H4 (cell line): ENCODE measurements at places on chromosomes 12 and 14.

DNA sequence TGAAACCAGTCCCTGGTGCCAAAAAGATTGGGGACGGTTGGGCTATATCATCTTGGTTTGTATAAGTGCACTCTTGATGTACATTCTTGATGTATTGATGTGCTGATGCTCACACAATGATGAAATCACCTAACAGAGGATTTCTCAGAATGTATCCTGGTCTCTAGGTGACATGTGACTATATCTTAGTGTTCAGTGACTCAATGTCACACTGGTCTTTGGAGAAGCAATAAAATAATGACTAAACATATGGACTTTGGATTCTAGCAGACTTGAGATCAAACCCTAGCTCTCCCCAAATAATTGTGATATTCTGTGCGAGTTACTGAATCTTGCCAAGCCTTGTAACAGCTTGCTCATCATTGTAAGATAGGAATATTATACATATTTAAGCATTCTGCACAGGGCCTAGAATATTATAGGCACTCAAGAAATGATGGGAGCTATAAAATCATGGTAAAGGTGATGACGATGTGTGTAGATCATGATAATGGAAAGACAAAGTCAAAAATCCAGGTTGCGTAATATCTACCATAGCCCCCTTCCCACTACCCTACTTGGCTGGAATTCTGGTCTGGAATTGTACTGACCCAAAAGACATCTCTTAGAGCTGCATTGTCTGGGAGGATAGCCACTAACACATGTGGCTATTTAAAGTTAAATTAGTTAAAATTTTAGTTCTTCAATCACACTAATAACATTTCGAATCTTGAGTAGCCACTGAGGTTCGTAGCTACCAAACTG lies 117.6 kb upstream of the PWP1 start:
- no peak for DNase-seq

DNA sequence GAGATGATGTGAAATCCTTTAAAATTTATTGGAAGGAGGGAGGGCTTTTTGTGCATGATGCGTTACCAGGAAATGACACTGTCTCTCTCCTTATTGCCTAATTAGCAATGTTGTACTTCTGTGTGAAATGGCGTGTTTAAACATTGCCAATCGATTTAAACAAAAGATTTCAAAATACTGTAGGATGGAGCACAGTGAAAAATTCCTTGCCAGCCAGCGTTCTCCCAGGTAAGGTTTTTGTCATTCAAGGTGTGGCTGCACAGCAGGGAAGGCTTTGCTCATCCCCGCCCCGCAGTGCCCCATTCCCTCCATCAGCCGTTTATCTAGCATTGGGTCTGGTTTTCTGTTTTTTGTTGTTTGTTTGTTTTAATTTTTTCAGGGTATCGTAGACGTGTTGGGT lies 137.3 kb downstream of the CACNA1C start:
- no peak for DNase-seq

GRCh38 chr14:58815161-58815701 lies 177.5 kb downstream of the DACT1 start:
- DNase-seq, result no peak

- no peak for DNase-seq
These were observed 171.2 kb upstream of the CDKN3 start for GRCh38 chr14:54225457-54226060.

DNA sequence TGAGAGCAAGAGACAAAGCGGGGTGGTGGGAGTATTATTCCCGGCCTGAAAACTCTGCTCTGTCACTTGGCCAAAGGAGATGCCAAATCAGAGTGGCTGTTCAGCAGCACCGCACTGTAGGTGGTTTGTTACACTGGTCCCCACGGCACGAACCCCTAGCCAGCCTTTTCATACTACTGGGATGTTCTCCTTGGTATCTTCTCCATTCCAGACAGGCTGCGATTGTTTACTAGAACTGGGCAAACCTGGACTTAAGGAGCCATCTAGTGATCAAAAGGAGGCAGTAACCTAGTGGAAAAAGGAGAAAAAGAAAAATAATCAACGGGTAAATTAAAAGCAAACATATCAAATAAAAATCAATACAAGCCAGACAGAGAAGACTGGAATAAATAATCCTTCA lies 58.9 kb upstream of the TMTC2 start:
- DNase-seq, result peak; percentile 29

GRCh38 chr14:101979666-101980065 lies 15.3 kb downstream of the DYNC1H1 start:
- DNase-seq, result no peak

GRCh38 chr12:19299765-19300164 lies 139.5 kb upstream of the AEBP2 start:
- DNase-seq, result peak; percentile 18

GRCh38 chr14:48616931-48617330 lies 941.5 kb upstream of the MDGA2 start:
- DNase-seq, result no peak

DNA sequence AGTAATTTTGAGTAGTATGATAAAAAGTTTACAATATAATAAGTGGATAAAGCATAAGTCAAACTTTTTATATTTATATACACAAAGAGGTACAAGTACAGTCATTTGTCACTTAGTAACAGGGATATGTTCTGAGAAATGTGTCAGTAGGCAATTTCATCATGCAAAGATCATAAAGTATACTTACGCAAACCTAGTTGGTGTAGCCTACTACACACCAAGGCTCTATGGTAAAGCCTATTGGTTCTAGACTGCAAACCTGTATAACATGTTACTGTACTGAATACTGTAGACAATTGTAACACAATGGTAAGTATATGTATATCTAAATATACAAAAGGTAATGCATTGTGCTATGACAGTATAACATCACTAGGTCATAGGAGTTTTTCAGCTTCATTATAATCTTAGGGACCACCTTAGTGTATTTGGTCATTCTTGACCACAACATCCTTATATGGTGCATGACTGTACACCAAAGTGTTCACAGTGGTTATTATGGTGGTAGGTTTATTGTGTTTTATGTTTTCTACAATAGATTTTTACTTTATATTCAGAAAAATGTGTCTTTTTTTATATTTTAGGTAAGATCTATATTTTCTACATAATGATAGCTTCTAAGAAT lies 14.9 kb upstream of the SCFD1 start:
- DNase-seq, result no peak

- peak; percentile 66 for DNase-seq
These were observed 240.7 kb upstream of the PLEKHG7 start for GRCh38 chr12:92462049-92462448.

DNA sequence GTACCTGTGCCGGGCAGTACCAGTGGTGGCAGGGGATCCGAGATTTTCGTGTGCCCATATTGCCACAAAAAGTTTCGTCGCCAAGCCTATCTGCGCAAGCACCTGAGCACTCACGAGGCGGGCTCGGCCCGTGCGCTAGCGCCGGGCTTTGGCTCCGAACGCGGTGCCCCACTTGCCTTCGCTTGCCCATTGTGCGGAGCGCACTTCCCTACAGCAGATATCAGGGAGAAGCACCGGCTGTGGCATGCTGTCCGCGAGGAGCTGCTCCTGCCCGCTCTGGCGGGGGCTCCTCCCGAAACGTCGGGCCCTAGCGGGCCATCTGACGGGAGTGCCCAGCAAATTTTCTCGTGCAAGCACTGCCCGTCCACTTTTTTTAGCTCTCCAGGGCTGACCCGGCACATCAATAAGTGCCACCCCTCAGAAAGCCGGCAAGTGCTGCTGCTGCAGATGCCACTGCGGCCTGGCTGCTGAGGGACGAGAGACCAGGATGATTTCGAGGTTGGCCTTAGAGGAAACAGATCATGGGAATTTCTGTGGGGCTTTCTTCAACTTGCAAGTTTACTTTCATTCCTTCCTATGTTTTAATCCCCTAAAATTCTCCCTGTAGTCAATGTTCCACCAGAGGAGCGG lies 1.6 kb downstream of the INSM2 start:
- DNase-seq, result no peak

DNA sequence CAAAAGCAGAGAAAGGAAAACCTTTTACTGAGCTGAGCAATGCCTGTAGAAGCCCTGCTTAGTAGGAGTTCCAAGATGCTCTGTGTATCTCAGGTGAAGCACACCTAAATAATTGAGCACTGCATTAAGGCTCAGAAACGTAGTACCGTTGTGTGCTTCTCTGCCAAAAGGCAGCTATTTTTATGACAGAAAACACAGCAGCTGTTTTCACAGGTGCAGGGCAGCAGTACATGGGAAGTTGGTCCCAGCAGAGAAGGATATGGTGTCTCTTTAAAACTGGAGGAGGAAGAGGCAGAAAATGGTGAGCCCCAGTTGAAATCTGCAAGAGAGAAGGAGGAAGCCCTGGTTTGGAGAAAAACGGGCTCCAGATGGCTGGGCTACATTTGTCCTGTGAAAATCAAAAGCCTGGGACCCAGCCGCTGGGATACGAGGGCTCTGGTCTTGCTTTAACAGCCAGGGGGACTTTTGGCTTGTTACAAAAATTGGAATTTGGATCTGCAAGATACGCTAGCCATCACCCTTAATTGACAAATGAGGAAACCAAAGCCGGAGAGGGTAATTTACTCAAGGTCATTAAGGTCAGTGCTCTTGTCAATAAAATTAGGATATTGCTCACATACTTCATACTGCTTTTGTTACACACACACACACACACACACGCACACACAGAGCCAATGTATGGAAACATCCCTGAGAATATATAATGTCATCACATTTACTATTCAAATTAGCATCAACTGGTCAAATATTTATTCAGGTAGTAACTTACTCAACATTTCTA lies 27.3 kb downstream of the SPRING1 start:
- DNase-seq, result no peak

DNA sequence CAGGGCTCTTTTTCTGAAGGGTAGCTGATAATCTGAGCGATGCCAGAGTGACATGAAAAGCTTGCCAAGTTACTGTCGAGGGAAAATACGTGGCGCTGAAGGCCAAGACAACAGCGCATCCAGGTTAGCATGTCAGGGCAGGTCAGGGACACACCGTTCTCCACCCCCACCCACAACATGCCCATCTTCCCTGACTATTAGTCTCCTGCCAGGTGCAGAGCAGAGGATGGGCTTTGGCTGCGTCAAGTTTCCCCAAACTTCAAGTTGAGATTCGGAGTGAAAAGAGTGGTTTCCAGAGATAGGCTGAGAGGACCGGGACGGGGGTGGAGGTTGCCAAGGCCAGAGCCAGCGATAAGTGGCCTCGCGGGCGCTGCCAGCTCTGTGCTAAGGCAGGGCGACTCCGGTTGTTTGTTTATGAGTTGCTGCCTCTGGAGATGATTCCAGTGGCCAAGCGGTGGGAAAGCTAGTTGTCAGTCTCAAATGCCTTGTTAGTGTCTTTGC lies 1.7 kb downstream of the TRHDE start:
- DNase-seq, result no peak

GRCh38 chr14:92482621-92483319 lies 30.8 kb upstream of the RIN3 start:
- DNase-seq, result no peak

- no peak for DNase-seq
These were observed 955.1 kb upstream of the TMEM132C start for GRCh38 chr12:127311720-127312364.

DNA sequence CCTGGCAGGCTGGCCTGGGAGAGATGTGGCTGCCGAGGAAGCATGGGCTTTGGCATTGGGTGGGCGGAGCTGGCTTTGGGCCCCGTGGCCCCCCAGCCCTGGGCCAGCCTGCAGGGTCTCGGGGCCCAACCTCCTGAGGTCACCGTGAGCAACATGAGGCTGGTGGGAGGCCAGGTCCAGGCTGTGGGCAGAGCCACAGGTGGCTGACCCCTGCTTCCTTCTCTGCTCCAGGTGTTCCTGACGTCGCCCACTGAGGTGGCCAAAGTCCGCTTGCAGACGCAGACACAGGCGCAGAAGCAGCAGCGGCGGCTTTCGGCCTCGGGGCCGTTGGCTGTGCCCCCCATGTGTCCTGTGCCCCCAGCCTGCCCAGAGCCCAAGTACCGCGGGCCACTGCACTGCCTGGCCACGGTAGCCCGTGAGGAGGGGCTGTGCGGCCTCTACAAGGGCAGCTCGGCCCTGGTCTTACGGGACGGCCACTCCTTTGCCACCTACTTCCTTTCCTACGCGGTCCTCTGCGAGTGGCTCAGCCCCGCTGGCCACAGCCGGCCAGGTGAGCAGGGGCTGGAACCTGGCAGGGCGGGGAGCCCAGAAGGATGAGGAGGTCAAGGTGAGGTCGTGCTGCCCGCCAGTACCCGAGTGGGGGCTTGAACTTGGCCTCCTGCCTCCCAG lies 5.5 kb downstream of the SLC25A47 start:
- no peak for DNase-seq

DNA sequence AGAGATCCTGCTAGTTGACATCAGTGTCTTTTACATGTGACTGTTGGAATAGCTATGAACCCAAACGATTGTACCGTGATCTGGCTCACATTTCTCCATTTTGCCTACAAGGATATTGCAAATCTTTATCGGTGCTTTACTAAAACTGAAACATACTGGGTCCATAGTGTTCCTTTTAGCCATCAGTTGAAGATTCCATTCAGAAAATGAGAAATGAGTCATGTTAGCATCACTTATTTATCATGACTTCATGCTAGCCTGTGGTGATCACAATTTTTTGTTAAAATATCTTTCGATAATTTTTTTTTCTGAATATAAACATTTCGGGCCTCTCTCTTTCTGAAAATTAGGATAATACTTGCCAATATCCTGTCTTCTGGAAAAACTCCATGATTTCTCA lies 210.3 kb downstream of the EGLN3 start:
- no peak for DNase-seq

DNA sequence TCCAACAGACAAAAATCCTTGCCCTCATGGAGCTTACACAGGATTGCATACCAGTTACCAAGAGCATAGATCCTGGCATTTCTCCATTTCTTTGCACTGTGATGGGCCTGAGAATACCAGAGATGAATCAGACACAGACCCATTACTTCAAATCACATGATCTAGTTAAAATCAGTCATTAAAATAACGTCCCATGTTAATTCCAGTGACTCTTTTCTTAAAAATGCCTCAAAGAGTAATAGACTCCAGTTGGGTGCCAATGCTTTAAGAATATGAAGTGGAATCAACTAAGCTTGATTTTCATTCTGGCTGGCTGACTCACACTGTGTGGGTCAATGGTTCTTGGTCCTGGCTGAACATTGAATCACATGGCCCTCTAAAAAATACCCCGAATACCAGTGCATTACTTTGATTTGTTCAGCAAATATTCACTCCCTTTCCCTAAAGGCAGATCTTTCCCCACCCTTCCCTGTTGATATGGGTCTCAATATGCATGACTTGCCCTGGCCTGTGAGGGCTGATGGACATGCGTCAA lies 11.0 kb downstream of the ASB2 start:
- DNase-seq, result no peak

- DNase-seq, result no peak
These were observed 8.6 kb upstream of the HOXC11 start for GRCh38 chr12:53964315-53964713.
